ENCODE measurements at places on chromosomes 1 and 21. TPM values are rescaled to one million over a fixed set of nuclear protein-coding genes. Genes with fewer than 3 reads are reported as not detected.

DNA sequence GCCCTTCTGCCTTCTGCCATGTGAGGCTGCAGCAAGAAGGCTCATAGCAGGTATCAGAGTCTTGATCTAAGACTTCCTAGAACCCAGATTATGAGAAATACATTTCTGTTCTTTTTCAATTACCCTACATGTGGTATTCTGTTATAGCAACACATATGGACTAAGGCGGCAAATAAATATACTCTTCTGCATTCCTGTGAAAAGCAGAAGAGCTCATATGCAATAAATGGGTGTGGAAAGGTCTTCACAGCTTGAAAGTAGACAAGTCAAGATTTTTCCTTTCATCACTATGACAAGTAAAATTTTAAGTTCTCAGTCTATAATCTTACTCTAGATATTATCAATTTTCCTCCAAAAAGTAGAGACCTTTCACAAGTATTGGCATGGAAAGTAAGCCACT, 36.6 kb downstream of the TNFSF18 start:
- DNase-seq, result no peak

- DNase-seq, result no peak
These were observed 7.7 kb upstream of the GNG4 start for GRCh38 chr1:235657269-235657668.

DNA sequence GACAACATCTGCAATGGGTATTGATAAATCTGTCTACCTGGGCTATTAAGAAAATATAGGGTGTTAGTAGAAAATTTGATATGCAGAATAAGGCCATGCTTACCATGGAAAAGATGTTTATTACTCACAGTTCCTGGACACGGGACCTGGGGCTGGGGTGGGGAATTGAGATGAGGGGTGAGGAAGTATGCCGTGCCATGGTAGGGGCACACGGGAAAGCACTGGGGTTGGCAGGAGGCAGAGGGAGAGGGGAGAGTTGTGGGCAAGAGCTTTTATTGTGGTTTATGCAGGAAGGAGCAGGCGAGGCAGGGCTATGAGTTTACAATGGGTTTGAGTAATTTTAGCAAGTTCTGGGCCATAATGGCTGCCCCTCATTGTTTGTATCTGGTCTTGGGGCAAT, 493.8 kb downstream of the SIPA1L2 start:
- DNase-seq, result no peak

- DNase-seq, result no peak
These were observed 154.0 kb downstream of the PSMG1 start for GRCh38 chr21:39029086-39029755.

- DNase-seq, result no peak
These were observed 2.9 kb downstream of the AGPAT3 start for GRCh38 chr21:43867948-43868347.

- DNase-seq, result no peak
These were observed 78.0 kb downstream of the ATP6V1G3 start for GRCh38 chr1:198462365-198463019.

GRCh38 chr1:36081926-36082485, 1.9 kb upstream of the TEKT2 start:
- DNase-seq, result no peak

DNA sequence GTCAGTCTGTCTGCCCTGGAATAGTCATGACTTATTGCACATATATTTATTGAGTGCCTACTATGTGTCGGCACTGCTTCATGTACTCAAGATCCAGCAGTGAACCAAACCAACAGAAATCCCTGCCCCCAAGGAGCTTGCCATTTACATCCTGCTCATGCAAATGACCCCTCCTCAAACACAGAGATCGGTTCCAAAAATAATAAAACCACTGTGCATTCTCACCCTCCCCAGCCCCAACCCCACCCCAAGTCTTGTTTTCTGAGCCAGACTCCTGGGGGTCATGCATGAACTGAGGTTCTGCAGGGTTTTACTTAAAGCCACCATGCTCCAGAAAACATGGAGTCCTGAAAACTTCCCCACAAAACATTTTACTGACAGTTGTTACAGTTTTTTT, 61.9 kb downstream of the KIAA0040 start:
- DNase-seq, result no peak

GRCh38 chr1:44625348-44625747, 48.9 kb downstream of the TMEM53 start:
- no peak for DNase-seq

GRCh38 chr1:13828454-13829151, 128.6 kb downstream of the PRDM2 start:
- DNase-seq, result peak; percentile 52

- DNase-seq, result no peak
These were observed 100.7 kb upstream of the ATP1B1 start for GRCh38 chr1:169005776-169006175.

- peak; percentile 57 for DNase-seq
These were observed at the start of gene ALX3 for GRCh38 chr1:110070671-110071242. TSS of gene ALX3 (minus strand) at chr1:110070672. CDS start at chr1:110070612, 60 bp downstream.

DNA sequence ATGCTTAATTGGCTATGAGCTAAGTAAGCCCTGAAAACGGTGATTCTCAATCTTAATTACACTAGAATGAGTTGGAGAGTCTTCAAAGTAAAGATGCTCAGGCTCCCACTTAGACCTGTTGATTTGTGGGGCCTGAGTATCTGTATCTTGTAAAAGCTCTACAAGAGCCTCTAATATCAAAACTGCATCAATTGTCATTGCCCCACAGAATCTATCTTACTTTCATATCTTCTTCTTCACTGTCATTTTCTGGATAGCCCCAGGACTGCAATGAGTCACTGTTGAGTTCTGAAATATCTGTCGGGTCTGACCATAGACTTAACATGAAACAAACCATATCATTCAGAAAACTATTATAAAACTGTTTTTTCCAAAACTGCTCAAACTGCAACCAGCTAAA, 102.8 kb upstream of the SERTAD4 start:
- no peak for DNase-seq

- DNase-seq, result no peak
These were observed 83.1 kb upstream of the C1orf174 start for GRCh38 chr1:3983181-3983580.

DNA sequence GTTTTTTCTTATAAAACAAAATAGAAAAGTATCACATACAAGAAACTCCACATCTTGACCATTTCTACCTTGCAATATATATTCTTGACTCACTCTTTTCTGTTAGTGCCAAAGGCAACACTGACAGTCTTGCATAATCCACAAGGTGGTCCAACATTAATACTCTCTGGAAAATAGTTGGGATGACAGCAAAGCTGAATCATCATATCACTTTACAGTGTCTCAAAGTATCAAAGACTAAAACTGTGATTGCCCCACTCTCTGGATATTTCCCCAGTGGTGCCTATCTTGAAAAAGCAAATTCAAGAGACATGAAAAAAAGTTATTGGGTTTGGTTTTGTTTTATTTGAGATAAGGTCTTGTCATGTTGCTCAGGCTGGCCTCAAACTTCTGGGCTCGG, 14.6 kb upstream of the TGFBR3 start:
- no peak for DNase-seq

- DNase-seq, result no peak
These were observed 25.2 kb upstream of the TAL1 start for GRCh38 chr1:47257224-47257623.

- no peak for DNase-seq
These were observed 26.4 kb downstream of the CAPN2 start for GRCh38 chr1:223738465-223739365.

DNA sequence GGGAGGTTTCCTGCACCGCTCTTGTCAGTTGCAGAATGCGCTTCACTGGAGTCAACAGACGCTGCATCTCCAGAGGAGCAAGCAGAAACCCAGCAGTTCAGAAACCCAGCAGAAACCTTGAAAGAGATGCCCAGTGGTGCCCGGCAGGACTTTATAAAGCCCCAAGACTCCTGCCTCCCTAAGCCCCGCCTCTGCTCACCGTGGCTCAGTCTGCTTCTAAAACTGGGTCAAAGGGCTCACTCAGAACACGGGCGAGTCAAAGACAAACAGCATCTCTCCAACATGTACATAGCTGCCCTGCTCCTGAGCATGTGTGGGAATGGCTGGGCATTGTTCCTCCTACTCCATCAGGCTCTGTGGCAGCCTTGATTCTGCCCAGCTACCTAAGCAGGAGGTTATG, at the start of gene HMGCS2:
HMGCS2 (minus strand) TSS at position 128 of the 400 bp plus-strand sequence; CDS start at position 67, 61 bp downstream.
- no peak for DNase-seq

GRCh38 chr1:205067031-205067430, 17.2 kb downstream of the TMEM81 start:
- no peak for DNase-seq

DNA sequence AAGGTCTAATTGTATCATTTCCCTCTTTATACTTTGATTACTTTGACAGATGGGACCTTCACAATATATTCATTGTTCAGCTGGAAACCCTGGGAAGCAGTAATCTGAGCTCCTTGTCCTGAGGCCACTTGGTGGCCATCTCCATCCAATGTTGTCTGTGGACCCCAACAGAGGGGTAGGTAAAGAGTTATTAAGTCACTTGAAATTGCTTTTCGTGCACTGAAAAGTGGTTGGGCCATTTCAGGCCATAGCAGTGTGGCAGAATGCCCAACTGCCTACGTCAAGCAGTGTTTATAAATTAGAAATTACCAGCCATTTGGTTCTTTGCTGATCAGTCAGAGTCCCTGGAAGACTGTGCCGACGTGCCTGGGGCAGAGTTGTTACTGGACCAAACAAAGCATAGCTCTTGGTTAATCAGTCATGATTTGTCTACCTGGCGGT, 308.3 kb upstream of the USP25 start:
- DNase-seq, result no peak

DNA sequence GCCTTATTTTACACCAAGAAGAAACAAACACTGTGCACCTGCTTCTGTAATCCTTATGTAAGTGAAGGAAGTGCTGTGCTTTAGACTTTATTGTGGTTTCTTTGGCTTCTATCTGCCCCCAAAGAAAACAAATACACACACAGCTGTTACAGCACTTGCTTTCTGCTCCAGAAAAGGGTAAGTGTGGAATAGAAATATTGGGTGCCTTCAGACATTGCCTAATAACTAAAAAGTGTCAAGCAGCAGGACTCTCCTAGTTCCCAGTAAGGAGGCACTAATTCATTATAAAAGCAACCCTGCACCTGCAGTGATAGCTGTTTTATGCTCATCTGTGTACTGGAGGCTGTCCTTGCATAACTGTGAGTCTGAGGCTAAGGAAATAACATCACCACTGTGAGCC, 23.4 kb upstream of the PRRX1 start:
- DNase-seq, result no peak

GRCh38 chr1:62040450-62040849, 154.2 kb upstream of the L1TD1 start:
- DNase-seq, result no peak

GRCh38 chr1:160076295-160076694, 5.0 kb upstream of the KCNJ9 start:
- DNase-seq, result no peak

GRCh38 chr21:27035791-27036190, 68.9 kb upstream of the ADAMTS5 start:
- DNase-seq, result no peak

GRCh38 chr1:216193839-216194443, 229.3 kb downstream of the USH2A start:
- DNase-seq, result no peak

DNA sequence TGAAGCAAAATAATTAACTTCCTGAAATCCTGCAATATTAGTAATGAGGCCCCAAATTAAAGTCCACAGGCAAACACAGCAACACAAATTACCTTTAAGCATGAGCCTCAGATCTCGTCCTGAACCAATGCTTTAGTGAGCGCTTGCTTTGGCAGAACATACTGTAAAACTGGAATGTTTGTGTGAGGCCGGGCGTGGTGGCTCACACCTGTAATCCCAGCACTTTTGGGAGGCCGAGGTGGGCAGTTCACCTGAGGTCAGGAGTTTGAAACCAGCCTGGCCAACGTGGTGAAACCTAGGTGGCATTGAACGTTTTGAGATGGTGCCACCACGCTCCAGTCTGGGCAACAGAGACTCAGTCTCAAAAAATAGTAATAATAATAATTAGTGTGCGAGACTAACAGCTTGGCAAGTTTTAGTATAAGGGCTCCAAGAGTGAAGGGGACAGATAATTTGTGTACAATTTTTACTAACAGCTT, 17.8 kb downstream of the SFPQ start:
- no peak for DNase-seq

DNA sequence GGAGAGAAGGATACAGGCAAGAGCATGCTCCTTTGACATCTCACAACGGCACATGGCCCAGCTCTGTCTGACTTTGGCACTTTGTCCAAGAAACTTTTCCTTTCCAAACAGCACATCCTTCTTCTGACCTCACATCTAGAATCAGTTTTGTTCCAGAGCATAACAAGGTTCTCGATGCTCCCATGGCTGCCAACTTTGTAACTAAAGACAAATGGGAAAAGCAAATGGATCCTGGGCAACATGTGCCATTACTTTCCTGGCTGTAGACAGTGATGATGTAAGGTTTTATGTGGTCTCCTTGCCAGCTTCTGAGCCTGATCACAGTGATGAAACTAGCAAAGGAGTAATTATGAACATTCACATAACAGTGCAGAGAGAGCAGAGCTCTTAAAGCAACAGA, 171.8 kb upstream of the C1orf87 start:
- no peak for DNase-seq

TMEM125 gene
- total RNA-seq, result 7.7 TPM

C1orf21 gene
- total RNA-seq, result 34.7 TPM

AGL gene
- total RNA-seq, result 25.0 TPM

LCE2C gene
- total RNA-seq, result not detected

TNN gene
- 2.0 TPM for total RNA-seq

FMN2 gene
- total RNA-seq, result 0.33 TPM

XCL2 gene
- total RNA-seq, result not detected

CD164L2 gene
- 1.3 TPM for total RNA-seq

TMEM50B gene
- total RNA-seq, result 41.1 TPM

PROK1 gene
- total RNA-seq, result 0.95 TPM

PCAT6 gene
- 9.9 TPM for total RNA-seq

PDZK1IP1 gene
- not detected for total RNA-seq

PGLYRP4 gene
- not detected for total RNA-seq

C1orf116 gene
- total RNA-seq, result 0.67 TPM

KLF17 gene
- not detected for total RNA-seq

IQGAP3 gene
- total RNA-seq, result 13.9 TPM

B3GALT5 gene
- 6.4 TPM for total RNA-seq

CYYR1 gene
- 20.8 TPM for total RNA-seq

RASSF5 gene
- 6.8 TPM for total RNA-seq

KCNK2 gene
- 5.8 TPM for total RNA-seq

AK5 gene
- not detected for total RNA-seq

ELF3 gene
- total RNA-seq, result 112 TPM

SCYL3 gene
- total RNA-seq, result 10.8 TPM
